Amygdala (tissue), 56 donors: ENCODE measurements at places on chromosomes 5 and 9.

DNA sequence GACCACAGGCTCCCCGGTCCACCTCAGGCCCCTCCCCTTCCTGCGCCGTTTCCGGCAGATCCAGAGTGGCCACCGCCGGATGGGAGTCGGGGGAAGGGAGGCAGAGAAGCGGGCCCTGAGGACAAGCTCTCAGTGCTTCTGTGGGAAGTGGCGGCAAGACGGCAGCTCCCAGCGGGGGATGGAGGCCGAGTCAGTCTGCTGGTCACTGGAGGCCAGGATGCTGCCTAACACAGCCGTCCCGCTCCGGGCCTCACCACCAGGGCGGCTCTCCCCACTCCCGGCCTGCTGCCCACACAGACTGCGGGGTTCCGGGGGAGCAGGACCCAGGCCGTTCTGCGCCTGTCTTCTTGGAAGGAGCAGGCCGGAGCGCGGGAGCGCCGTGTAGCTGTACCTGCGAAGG is 31.4 kb downstream of the FXN start:
- DNase-seq: no peak

GRCh38 chr9:75589497-75589896 is 301.0 kb upstream of the PCSK5 start:
- no peak for DNase-seq

DNA sequence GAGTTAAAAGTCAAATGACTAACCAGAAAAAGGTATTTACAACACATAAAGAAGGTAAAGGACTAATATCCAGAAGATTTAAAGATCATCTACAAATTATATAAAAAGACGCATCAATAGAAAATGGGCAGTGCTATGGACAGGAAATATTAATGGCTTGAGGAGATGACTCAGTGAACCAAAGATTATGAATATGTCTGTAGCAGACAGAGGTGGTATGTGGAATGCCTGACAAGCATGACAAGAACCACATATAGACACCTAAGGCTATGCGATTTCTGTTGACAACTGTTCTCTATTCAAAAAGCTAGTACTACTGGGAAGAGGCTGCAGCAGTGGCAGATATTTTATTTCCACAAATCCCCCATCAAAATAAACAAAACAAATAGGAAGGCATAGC is 177.0 kb upstream of the SH3GL2 start:
- no peak for DNase-seq

DNA sequence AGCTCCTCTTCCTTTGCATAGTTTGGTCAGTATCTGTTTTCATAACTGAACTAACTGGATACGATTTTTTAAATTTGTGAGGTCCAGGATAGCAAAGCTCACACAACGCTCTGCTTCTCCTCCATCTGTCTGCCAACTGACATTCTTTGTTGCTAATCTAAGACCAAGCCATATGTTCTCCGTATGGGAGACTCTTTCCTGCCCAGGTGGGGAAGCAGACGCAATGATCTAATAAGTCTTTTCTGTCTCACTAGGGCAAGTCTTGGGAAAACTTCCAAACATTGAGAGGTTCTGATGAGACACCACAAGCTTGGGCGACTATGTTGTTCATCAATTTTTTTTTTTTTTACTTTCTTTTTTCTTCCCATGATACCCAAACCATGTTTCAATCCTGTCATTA is 558.5 kb downstream of the EFNA5 start:
- DNase-seq: no peak

DNA sequence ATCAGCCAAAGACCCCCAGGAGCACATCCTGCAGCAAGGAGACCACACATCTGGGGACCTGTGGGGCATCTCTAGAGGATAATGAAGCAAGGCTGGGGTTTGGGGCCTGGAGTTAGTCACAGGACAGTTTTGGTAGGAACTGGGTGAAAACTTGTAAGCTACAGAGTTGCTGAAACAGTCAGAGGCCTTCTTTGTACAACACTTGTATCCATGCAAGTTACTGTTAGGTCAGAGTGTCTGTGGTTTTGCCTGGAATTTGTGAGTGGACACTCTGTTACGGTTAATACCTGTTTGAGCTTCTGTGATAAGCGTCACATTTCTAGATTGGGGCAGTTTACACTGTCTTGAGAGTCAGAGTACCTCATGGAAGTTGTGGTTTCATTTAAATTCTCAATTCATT is 22.6 kb upstream of the ASPN start:
- DNase-seq: no peak

DNA sequence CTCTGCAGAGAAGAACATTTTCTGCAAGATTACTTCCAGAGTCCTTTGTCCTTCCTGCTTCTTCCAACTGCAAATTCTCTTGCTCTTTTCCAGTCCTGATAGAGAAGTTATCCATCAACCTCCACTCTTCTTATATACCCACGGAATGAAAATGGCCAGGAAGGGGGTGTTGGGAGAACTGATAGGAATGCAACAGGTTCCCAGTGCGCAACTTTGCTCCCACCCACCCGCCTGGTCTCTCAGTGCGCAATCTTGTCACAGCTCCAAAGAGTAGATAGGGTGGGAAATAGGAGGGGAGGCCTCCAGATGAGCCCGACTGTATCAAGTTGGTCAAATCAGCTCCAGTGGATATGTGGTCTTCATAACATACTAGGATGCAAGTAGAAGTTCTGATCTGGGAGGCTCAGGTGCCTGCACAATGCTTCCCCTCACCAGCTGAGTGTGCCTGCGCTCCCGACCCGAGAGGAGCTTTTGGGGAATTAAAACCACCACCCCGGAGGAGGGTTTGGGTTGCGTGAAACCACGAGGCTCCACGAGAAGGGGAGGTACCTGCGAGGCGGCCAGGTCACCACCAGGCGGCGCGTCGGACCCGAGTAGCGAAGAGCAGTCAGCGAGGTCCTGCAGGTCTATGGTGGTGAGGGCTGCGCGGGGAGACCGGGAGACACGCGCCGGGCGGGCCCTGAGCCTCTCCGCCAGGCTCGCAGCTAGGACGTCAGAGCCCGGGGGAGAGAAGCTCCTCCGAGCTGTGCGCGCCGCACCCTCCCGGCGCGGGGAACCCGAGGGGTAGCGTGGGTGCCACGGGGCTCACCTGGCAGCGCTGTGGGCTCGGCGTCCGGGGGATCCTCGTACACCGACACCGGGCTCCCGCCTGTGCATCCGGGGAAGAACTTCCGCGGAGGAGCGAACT is 835 bp downstream of the MCIDAS start:
- no peak for DNase-seq
